ENCODE measurements at places on chromosomes 6 and 20.

GRCh38 chr6:45915780-45916468 is 99.7 kb downstream of the CLIC5 start:
- DNase-seq, result no peak

DNA sequence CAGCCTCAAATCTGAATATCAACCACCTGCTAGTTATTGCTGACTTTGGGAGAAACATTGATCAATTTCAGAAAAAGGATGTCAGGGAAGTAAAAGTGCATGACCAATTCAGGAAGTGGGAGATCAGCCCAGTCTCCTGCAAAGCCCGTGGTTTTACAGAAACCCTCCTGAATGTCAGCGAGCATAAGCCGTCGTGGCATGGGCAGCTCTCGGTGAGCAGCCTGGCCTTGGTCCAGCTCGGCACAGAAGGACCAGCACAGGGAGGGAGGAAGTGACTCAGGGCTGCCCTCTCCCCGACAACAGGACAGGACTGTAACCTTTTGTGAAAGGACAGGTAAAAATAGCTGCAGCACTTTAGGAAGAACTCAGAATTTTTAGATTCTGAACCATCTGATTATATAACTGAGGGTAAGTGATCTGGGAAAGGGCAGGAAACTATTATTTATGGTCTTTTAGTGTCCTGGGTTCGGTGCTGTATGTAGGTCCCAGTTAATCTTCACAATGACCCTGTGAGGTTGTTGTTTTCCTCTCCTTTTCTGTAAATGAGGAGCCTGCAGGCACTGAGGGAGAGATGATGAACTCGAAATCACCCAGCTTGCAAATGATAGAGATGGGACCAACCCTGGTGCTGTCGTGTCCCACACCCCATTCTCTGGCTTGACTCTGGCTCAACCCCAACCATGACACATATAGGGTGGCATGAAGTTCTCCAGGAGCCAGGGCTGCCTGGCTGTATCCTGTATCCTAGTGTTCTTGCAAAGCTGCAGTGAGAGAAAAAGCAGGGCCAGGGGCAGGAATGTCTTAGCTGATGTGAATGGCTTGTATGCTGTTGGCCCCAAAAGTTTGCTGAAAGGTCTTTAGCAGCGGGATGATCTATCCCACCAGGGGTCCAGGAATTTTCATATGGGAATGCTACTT is 37.6 kb downstream of the NRN1 start:
- no peak for DNase-seq

GRCh38 chr6:18039481-18039880 is 52.0 kb upstream of the KIF13A start:
- no peak for DNase-seq

DNA sequence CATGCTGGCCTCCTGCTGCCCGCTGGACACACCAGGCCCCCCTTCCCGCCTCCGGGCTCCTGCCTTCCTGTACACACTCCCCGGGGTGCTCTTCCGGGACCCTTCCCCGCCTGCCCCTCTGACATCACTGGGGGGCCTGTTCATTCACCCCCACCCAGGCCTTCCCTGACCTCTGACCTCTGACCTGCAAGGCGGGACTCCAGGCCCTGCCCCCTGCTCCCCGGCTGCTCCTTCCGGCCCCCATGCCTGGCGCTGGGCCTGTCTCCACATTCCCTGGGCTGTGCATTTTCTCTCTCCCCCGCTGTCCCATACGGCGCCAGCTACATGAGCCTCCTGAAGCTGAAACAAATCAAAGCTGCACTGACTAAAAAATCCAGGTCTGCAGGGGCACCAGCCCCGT is 71.6 kb upstream of the GATA5 start:
- no peak for DNase-seq

- no peak for DNase-seq
Measured at GRCh38 chr6:39300739-39301138, 13.5 kb downstream of the KCNK17 start.

GRCh38 chr6:5243069-5243468 is 17.7 kb downstream of the LYRM4 start:
- no peak for DNase-seq

DNA sequence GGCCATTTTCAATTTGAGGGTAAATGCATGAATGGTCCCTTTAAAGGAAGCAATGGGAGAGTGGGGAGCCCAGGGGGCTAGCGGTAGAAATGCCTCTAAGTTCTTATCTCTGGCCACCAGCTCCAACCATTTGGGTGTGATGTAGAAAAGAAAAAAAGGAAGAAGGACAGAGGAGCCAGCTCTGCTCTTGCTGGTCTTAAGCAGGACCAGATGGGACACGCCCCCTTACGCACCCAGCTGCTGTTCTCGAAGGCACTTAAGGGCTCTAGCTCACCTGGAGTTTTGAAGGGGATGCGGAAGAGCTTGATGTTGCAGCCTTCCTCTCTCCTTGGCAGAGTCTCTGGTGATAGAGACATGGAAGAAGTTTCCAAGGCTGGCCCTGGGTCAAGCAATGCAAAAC is 59.5 kb upstream of the RNF144B start:
- no peak for DNase-seq

GRCh38 chr6:154350293-154350692 is 6.3 kb downstream of the IPCEF1 start:
- no peak for DNase-seq

DNA sequence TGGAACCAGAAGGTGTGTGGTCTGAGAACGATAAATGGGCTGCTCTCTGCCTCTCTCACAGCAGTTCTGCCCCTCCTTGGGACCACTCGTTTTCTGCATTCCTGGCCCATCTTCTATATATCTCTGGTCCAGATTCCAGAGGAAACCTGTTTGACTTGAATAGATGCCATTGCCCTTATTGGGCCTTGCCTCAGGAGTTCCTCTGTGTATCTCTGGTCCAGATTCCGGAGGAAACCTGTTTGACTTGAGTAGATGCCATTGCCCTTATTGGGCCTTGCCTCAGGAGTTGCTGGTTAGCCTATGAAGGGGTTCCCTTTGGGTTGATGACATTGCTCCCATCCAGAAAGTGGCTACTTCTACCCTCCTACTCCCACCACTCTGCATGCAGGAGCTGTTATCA is 189.4 kb downstream of the SLC16A10 start:
- no peak for DNase-seq

GRCh38 chr6:56335726-56336125 is 88.3 kb upstream of the COL21A1 start:
- DNase-seq, result no peak

DNA sequence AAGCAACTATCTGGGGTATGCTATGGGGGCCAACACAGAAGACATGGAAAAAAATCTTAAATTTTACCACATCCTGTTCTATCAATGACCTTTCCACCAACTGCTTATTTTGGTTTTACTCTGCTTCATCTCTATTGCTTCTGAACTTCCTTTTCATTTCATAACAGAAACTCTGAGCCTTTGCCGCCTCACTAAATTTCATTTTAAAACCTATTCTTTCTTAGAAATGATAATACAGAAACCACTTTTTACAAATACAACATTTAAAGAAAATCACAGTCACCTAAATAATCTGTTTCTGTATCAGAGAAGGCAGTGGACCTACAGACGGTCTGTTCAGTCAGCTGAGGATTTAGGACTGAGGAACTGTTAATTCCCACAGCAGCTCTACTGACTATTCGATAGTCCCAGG is 117.5 kb downstream of the KCNQ5 start:
- DNase-seq, result no peak

GRCh38 chr20:8244637-8245036 is 112.6 kb downstream of the PLCB1 start:
- no peak for DNase-seq

DNA sequence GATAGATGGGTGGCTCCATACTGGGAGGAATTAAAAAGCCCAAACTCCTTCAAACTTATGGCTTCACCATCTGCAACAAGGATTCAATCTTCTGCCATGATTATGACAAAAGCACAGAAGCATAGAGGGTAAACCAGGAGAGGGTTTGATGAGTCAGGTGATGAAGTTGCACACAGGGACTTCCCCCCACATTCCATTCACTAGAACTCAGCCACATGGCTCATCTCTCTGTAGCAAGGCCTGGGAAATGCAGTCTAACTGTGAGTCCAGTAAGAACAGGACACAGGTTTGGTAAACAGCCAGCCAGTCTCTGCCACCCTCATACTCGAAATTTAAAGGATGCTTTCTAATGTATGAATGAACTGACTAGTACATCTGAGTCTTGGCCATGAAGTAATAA is 142.9 kb downstream of the HIVEP2 start:
- no peak for DNase-seq

GRCh38 chr20:1062334-1063010 is 55.9 kb upstream of the PSMF1 start:
- DNase-seq, result no peak

- DNase-seq, result no peak
Measured at GRCh38 chr20:23456873-23457272, 4.2 kb upstream of the CST11 start.

- DNase-seq, result no peak
Measured at GRCh38 chr6:156775717-156776116, 1.5 kb upstream of the ARID1B start.

DNA sequence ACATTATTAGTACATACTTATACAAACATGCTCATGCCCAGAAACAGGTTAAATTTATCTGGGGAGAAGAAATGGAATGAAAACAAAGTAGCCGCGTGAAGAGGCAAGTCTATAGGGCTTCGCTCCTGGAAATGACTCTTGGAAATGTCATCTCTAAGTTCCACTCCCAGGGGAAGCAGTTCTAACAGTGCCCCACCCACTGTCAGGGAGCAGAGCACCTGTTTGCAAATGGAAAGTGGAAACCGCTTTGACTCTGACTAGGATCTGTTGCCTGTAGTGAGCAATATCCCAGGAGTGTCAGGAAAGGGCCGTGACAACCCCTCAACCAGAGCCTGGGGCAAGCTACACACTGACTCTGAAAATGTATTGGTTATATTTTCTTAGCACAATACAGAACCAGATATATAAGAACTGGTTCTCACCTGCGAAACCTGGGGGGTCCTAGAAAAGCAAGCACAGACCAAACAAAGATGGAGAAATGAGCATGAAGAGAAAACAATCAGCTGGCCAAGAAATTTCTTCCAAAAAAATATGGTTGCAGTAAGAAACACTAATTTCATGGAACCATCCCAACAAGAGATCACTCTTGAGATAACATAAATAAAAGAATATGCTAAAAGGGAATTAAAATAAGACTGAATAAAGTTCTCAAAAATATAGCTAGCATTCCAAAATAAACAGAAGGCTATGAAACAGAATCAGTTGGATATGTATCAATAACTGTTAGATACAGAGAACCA is 47.5 kb upstream of the CRISP1 start:
- no peak for DNase-seq

- DNase-seq, result no peak
Measured at GRCh38 chr20:9476174-9476573, 38.2 kb upstream of the LAMP5 start.

Data from CD4-positive, alpha-beta T cell treated with Interferon alpha-2 for 1 hour (primary cell).